ENCODE measurements at places on chromosomes 3 and 15.

- no peak for DNase-seq
These were observed 340.2 kb upstream of the CBLB start for GRCh38 chr3:106208967-106209366.

GRCh38 chr3:128546646-128547045 lies 53.6 kb upstream of the GATA2 start:
- no peak for DNase-seq

DNA sequence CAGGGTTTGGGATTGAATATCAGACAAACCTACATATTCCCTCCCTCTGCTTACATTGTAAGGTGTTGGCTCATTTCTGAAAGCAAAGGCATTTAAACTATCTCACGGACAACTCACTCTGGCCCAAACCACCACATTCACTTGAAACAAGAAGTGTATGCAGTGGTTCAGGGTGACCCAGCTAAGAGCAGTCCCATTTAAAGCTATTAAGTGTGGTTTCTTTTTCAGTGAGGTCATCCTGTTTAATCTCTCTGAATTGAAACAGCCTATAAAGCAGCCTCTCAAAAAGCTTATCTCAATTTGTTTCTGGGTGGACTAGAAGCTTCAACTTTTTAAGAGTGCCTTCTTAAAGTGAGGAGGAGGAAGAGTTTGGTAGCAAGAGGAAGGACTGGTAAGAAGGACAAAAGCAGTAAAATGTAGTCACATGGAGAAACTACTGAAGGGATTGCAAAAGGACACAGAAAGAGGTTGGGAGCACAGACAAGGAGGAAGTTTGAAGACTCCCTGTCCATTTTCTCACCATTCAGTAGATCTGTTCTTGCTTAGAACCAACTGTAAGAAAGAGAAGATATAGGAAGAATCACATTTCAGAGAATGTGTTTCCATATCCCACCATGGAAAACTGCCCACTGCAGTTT lies 151.6 kb downstream of the TMCO5A start:
- DNase-seq = no peak

DNA sequence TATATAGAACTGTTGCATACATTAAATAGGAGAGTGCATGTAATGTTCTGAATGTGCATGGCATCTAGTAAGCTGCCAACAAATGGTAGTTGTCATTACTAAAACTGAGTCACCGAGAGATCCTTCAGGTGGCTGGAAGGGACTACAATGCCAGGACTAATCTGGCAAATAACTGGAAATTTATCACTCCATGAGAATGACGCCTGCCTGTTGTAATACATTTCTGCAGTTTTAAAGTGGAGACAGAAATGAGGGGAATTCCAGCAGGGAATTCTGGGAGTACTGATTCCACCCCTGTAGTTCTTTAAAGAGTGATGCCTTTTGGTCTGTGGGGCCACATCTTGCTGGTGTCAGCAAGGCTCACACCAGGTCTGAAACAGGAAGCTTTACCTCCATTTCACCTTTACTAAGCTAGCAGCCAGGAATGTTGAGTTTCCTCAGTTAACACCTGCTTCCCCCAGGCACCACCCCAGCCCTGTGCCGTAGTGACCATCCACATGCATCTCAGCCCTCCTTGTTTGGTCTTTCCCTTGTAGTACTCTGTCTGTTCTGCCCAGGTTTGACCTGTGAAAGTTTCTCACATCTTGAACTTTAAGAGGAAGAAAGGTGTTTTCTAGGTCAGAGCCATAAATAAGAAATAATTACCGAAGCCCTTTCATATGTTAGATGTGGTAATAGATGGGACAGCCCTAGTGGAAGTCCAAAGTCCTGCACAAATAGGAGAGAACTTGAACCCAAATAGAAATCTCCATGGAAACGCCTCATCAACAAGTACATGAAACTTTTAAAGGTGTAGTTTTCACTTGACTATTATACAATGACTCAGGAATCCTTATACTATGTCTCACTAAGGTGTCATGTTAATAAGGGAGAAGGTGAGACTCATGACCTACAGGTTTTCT lies 56.7 kb upstream of the LMOD3 start:
- DNase-seq = no peak

DNA sequence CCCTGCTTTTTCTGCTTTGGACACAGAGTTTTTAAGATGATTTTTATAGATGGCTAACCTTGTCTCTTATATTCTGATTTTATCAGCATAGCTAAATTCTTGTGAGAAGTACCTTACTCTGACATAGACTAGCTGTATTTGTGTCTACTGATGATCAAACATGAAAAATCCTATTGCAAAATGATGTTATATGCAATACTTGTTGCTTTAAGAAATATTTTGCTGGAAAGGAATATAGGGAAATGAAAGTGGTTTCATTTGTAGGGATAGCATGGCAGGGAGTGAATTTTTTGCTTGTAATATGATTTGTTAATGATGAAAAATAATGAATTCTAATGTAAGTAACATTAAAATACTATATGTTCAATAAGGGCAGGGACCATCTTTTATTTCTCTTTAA lies 35.9 kb downstream of the CFAP91 start:
- no peak for DNase-seq

- no peak for DNase-seq
These were observed 126.1 kb downstream of the VGLL4 start for GRCh38 chr3:11517601-11518000.

GRCh38 chr3:134563601-134564000 lies 77.7 kb downstream of the CEP63 start:
- no peak for DNase-seq

DNA sequence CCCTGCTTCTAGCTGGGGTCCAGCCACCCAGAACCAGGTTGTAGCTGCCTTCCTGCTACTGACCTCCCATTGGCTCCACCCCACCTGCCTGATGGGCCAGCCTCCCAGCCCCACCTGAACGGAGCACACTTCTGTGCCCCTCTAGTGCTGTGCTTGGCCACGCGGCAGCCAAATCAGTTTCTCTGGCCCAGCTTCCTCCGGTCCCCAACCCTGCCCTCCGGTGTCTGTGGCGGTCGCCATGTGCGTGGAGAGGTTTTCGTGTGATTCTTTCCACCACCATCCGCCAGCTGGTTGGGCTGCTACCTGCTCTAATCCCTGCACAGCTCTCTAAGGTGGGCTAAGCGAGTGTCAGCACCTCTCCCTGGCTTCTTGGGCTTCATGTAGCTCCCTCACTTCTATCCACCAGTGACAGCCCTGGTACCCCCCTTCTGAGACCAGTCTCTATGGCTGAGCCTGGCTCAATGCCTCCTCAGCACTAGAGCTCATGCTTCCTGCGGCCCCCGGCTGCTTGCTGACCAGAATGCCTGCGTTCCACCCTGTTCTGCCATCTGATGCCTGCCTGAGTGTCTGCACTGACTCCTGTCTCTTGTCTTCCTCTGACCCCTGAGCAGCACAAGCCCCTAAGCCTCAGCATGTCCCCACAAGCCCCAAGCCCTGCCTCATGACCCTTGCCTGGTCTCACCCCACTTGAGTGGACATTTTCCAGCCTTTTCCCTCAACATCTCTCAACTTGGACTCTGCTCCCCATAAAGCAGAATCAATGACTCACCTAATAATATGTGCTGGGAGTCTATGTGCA lies 23.2 kb upstream of the MAGEF1 start:
- no peak for DNase-seq

- no peak for DNase-seq
These were observed 12.8 kb upstream of the KLHL40 start for GRCh38 chr3:42672515-42672914.

DNA sequence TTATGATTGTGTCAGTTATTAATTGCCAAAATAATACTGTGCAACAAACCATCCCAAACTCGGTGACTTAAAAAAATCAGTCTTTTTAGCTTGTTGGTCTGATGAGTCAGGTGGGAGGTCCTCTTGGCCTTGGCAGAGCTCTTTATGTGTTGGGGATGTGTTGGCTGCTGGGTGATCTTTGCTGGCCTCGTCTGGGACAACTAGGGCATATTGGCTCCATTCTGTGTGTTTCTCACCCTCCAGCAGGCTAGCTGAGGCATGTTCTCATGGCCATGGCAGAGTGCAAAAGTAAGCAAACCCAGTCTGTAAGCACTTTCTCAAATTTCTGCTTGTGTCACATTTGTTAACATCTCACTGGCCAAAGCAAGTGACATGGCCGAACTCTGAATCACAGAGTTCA lies 251.6 kb downstream of the RPLP1 start:
- DNase-seq = no peak

DNA sequence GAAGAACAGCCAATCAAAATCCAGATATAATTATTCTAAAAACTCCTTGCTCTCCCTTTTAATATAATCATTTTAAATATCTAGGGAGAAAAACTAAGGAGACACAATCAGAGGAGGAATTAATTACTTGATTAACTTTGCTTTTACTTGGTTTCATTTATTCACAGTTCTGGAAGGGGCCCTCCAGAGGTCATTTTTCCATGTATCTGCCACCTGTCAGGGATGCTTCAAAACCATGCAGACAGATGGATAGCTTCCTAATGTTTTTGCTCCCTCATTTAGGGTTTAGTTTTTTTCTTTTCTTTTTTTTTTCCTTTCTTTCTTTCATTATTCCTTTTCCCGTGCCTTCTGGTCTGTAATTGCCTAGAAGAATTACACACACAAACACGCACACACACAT lies 438.1 kb upstream of the ARPP21 start:
- DNase-seq = no peak

GRCh38 chr15:79198461-79198860 lies 84.1 kb upstream of the ANKRD34C start:
- no peak for DNase-seq

GRCh38 chr15:40696228-40696627 lies 1.3 kb downstream of the RAD51 start:
- DNase-seq = no peak

DNA sequence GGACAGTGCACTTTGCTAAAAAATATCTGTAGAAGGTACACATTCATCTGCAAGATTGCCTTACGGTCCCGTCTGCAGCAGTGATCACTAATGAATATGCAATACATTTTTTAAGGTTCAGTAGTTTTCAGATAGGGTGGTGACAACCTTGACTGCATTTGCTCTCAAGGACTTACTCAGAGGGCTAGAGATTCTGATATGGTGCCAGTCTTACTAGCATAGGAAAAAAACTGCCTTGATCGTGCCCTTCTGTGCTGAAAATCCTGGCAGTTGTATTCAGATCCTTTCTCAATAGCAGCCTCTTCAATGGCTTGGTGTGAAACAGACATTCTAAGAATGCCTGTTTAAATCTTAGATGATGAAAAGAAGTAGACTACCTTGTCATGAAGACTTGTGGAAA lies 411.9 kb upstream of the CCDC54 start:
- no peak for DNase-seq

DNA sequence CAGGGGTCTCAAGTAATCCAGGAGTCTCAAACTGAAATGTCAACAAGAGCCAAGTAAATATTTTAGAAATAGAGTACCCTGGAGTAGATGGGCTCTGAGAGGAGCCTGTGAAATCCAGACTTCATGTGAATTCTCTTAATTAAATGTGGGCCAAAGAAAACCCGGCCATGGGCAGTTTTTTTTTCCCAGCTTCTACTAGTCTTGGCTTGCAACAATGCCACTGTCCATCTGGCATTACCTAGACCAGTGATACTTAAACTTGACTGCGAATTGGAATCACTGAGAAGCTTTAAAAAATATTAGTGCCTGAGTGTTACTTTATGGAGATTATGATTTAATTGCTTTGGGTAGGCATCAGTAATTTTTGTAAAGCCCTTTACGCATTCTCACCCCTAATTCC lies 66.4 kb upstream of the GOLGA6B start:
- DNase-seq = no peak

DNA sequence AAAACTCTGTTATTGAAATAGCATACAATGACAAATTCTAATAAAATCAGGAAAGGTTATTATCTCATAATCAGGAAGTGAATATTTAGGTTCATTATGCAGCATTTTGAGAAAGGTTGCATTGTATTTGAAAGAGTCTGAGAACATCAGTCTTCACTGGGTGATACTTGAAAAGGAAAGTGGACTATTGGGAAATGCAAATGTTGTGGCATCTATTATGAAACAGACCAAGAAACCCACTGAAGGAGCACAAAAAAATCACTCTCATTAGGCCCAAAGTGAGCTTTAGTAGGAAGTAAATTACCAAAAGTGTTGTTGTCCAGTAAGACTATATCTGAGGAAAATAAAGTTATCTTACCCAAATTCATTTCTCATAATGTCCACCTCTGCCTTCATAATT lies 90.8 kb downstream of the ZPLD1 start:
- DNase-seq = no peak

DNA sequence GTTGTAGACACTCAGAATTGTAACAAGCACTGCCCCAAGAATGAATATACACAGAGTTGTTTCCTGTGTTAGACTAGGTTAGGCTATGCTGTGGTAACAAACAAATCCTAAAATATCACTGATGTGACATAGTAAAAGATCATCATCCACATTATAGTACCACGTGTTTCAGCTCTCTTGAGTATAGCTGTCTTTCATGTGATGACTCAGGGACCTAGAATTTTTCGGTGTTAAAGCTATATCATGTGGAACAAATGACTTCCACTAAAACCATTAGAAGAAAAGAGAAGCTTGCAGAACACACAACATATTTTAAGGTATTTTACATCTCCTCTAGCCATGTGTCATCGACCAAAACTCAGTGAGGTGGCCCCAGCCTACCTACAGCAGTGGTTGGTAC lies 307.9 kb upstream of the RBMS3 start:
- DNase-seq = no peak

DNA sequence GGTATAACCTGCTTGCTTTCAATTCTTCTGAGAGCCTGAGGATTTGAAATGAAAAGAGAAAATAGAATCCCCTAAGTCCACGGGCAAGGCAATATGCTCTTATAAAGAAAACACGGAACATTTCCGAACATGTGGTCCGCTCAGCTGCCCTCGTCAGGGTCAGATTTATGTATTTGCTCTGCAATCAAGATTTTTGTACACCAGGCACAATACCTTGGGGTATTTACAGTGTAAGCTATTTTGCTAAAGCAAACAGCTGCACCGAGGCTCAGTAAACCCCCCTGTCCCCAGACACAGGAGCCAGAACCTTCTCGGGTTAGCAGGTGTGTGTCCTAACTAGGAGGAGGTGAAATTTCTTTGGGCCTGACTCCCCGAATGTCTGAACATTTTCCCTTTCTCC lies 155.8 kb upstream of the LRIG1 start:
- no peak for DNase-seq

- DNase-seq = no peak
These were observed 382.0 kb downstream of the ROBO2 start for GRCh38 chr3:77421916-77422315.

DNA sequence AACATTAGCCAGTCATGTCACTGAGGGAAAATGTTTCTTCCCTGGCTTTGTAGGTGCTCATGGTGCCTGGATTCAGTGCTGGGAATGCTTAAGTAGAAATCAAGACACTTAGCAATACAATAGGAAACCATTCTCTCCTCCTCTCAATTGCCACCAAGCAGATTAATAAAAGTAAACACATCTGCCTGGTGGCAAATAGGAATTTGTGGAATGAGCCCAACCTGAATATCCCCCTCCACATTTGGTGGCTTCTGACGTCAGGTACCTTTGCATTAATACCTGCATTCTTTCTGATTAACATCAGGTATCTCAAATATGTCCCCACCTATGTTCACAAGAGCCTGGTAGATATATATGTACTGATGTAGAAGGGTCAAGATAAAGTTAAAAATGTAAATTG lies 42.7 kb downstream of the PPP2R3A start:
- no peak for DNase-seq

- DNase-seq = no peak
These were observed 426 bp upstream of the SUMF1 start for GRCh38 chr3:4467522-4467867.

Measured in activated CD4-positive, alpha-beta T cell treated with anti-CD3 and anti-CD28 coated beads, Interleukin-2, amount 50 U/mL, for 16 hours (primary cell).